ENCODE measurements at places on chromosomes 5 and 9.

- DNase-seq = no peak
Observed at GRCh38 chr5:87185838-87186237, 81.8 kb upstream of the RASA1 start.

DNA sequence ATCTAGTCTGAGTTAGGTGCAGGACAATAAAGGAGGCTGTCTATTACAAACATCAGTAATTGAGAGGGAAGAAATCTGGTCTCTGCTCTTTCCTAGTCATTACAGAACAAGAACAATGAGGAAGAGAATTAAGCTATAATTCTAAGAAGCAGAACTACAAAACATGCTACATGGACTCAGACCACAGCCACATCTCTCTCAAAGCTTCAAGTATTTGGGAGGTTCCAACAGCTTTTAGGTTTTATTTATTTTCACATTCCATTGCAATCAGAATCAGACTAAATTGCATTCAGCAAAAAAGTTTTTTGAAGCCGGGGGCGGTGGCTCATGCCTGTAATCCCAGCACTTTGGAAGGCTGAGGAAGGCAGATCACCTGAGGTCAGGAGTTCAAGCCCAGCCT lies 1.1 kb upstream of the GRPEL2 start:
- no peak for DNase-seq

- DNase-seq = no peak
Observed at GRCh38 chr5:125413496-125414274, 667.2 kb upstream of the ZNF608 start.

GRCh38 chr5:33927685-33928084 lies 8.5 kb upstream of the RXFP3 start:
- no peak for DNase-seq

DNA sequence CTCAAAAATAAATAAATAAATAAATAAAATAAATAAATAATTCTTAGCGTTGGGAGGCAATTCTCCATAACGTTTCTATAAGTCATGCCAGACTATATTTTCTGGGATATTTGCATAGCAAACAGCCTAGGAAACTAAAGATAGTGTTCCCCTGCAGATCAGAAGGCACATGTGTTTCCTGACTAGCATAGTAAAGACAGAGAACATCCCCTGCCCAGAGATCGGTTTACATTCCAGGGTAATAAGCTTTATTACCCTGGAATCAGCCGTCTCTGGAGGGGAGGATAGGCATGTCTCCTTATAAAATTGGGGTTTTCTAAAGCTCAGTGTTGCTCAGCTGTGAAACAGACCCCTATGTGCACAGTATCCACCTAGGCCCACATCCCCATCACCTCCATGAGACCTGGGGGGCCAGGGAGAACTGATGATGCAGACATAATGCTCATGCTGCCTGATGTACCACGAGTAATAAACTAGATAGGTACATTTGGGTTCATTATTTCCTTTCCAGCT lies 36.9 kb upstream of the IFNK start:
- no peak for DNase-seq
